ENCODE measurements at places on chromosomes 16 and 17.

DNA sequence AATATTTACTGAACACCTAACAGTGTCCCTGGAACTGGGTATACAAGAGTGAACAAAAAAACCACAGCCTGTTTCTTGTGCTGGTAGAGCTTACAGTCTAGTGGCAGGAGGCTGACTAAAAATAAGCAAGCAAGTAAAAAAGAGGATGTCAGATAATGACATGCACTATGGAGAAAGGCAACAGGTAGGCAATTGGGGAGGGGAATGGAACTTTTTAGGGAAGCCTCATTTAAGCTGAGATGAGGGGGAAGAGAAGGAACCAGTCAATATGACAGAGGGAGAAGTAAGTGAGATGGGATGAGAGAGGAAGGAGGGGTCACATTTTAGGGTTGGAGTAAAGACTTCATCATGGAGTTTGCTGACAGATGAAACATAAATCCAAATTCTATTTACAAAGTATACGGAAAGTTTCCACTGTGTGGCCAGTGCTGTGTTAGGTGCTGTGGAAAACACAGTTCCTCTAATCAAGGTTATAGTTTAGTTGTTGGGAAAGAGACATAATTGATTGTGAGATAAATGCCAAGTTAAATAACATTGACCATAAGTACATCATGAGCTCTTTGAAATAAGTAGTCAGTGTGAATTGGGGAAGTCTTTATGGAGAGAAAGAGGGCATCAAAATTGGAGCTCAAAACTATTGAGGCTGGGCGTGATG lies 251.4 kb downstream of the FTO start:
- no peak for DNase-seq

DNA sequence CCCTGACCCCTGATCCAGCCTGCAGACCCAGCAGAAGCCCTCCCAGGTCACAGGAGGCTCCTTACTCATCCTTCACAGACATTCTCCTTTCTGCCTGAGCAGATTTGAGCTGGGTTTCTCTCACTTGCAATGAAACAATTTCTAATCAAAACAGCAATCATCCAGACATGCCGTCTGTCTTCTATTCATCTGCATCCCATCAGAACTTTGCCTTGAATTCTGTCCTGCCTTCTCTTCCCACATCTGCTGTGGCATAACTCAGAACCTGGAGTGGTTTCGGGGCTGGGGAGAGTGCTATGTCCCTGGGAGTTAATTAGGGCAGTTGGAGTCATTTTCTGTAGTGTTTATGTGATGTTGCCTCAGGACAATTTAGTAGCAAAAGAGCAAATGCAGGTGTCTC lies 278.6 kb downstream of the CBLN1 start:
- no peak for DNase-seq

GRCh38 chr16:66848172-66848571 lies 4.0 kb downstream of the CA7 start:
- DNase-seq, result no peak

GRCh38 chr17:9116311-9116835 lies 95.1 kb downstream of the NTN1 start:
- DNase-seq, result no peak

- DNase-seq, result no peak
These were observed 411.8 kb upstream of the ASIC2 start for GRCh38 chr17:33704856-33705255.

DNA sequence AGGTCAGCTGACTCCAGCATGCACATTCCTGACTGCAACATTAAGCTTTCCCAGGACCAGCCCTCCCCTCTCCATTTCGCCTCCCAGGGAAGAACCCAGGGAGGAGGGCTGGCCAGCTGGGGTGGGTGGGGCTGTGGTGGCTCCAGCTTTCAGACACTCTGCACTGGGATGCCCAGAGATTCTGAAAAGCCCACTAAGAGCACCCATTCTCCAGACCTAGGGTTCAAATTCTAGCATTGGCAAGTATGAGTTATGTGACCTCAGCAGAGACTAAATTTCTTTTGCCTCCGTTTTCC lies 7.8 kb downstream of the DLX3 start:
- DNase-seq, result no peak

GRCh38 chr17:75970626-75971025 lies 8.3 kb downstream of the ACOX1 start:
- DNase-seq, result no peak

DNA sequence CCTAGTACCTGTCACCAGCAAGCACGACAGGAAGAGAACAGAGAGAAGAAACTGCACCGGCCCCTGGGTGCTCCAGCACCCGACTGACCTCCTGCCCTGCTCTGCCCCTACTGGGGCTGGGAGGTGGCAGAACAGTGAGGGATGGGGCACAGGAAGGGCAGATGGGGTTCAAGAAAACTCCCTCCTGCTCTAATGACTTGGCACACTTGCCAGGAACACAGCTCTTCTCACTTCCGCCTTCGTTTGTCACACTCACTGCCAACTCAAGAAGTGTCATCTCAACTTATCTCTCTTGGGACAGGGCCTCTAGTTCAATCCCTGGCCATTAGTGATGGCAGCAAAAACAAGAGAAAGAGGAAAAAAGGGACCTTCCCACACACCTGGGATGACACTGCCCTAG lies 42.7 kb upstream of the ICAM2 start:
- no peak for DNase-seq
